Neural crest cell (in vitro differentiated cells): ENCODE measurements at places on chromosomes 6 and 20. TPM values are rescaled to one million over a fixed set of nuclear protein-coding genes. Genes with fewer than 3 reads are reported as not detected.
A peak's percentile ranks its signal among the peaks of the same experiment; 100 is the strongest.

- DNase-seq: no peak
These were observed 16.5 kb downstream of the KPNA5 start for GRCh38 chr6:116697480-116697879.

DNA sequence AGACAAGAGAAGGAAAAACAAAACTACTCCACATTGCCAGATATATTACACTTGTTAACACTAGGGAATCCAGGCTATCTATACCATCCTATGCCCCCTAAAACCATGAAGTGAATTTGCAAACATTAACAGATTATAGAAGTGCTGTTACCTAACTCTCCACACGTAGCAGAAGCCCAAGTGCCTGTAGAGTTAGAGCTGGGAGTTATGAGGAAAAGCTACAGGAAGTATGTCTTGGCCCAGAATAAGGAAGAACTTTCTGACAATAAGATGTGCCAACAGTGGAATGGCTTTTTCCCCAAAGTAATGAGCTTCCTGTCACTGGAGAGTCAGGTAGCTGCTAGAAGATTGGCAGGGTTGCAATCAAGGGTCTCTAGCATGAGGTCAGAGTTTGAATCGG is 32.5 kb downstream of the ADGRG6 start:
- DNase-seq: no peak

DNA sequence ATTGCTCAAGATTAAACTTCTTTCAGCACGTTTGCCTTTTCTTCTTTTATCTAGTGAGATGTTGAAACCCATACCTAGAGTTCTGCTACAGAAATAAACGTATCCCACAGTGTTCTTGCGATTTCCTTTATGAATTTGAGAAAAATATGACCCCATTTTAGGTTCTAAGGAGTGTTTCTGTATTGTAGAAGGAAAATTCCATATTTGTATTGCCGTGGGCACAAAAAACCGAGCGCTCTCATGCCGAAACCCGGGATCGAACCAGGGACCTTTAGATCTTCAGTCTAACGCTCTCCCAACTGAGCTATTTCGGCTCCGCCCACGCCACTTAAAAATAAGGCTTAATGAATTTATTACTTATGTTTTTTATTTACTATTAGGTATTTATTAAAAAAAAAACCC is 23.7 kb downstream of the ZNF311 start:
- DNase-seq: peak; percentile 81

GRCh38 chr20:31704225-31705119 is 18.2 kb downstream of the BCL2L1 start:
- DNase-seq: no peak

DNA sequence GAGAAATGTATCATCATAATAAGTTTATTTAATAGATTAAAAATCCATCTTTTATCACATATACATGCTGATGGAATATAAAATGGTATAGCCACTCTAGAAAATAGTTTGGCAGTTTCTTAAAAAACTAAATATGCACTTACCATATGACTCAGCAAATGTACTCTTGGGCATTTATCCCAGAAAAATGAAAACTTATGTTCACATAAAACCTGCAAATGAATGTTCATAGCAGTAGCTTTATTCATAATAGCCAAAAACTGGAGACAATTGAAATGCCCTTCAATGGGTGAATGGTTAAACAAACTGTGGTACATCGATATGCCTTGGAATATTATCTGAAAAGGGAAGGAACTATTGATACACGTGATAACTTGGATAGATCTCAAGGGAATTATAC is 6.4 kb upstream of the NCOA7 start:
- DNase-seq: no peak

GRCh38 chr20:5078399-5078958 is 41.3 kb downstream of the PCNA start:
- no peak for DNase-seq

DNA sequence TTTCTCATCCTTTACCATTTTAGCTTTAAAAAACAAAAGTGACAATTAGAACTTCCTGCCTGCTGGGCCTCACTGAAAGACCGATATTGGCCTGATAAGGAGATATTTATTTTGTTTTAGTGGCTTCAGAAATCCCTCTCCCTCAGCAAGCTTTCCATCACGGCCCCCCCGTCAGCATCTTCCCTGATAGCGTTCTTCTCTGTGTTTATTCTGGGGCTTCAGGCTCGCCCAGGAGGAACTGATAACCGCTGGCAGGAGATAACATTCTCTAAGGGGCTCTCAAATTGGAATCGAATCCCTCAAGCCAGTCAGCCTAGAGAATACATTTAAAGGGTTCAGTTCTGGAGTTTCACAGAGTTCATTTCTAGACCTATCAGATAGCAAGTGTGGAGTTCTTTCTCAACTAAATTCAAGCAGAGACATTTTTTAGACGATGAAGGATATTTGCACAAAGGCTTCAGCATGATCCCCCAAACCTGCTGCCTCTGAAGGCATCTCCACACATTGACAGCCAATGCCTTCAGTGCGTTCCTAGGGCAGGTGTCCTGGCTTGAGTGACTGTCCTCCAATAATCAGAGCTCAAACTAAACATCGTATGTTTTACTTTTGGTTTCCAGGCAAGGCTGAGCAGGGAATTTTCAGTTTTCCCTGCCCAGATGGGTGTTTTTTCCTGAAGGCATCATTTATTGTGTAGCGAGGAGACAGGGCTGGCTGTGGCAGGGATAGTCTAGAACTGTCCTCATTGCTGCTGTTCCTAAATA is 17.0 kb downstream of the PRDM1 start:
- DNase-seq: no peak

- DNase-seq: no peak
These were observed 190.7 kb upstream of the FBXL4 start for GRCh38 chr6:99138445-99138844.

The ZNF165 gene
- 0.91 and 0.98 TPM in 2 replicates for total RNA-seq

The BNIP5 gene
- not detected in 2 replicates for total RNA-seq

The IL17A gene
- total RNA-seq: not detected in 2 replicates

The CDH22 gene
- total RNA-seq: 0.09 TPM in 1 of 2 replicates, not detected in the other

The DDX43 gene
- not detected in 2 replicates for total RNA-seq

The GGT7 gene
- 64.1 and 67.7 TPM in 2 replicates for total RNA-seq
